ENCODE measurements at places on chromosomes 2 and 18.

DNA sequence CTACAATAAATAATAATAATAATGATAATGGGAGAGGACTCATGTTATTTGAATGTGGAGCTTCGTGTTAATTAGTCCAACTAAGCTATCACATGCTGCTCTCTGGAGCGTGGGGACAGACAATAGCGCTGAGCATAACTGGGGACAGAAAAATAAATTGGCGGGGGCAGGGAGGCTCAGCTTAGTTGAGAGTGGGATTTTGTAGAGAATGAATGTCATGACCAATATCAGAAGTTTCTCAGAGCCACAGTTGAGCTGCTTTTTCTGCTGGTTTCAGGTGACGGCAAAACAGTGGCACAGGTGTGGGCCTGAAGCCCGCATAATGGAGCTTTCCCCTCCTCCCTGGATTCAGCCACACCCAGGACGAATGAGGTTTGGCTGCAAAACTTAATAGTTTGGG is 111.1 kb upstream of the CAB39 start:
- DNase-seq: no peak

GRCh38 chr18:8667846-8668245 is 37.5 kb upstream of the MTCL1 start:
- DNase-seq: no peak

DNA sequence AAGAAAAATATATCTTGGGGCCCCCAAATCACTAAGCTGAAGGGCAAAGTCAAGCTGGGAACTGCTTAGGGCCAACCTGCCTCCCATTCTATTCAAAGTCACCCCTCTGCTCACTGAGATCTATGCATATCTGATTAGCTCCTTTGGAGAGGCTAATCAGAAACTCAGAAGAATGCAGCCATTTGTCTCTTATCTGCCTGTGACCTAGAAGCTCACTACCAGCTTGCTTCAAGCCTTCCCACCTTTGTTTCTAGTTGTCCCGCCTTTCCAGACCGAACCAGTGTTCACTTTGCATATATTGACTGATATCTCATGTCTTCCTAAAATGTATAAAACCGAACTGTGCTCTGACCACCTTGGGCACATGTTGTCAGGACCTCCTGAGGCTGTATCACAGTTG is 479.4 kb downstream of the METTL4 start:
- DNase-seq: no peak

- no peak for DNase-seq
These were observed 25.6 kb upstream of the RPE start for GRCh38 chr2:209976698-209977385.

DNA sequence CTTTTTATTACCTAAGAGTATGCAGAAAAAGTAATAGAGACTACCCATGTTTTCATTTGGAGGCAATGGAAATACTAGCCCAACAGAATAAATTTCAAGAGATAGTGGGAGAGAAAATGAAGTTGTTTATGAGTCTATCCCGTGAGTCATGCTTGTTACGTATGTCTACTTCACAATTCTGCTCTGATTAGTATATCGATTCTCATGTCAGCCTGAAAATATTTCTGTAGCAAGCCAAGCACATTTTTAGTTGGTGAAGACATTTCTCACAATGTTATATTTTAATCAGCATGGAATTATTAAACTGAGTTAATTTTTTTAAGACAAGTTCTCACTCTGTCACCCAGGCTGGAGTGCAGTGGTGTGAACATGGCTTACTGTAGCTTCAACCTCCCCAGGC is 346.1 kb downstream of the RPRM start:
- no peak for DNase-seq

DNA sequence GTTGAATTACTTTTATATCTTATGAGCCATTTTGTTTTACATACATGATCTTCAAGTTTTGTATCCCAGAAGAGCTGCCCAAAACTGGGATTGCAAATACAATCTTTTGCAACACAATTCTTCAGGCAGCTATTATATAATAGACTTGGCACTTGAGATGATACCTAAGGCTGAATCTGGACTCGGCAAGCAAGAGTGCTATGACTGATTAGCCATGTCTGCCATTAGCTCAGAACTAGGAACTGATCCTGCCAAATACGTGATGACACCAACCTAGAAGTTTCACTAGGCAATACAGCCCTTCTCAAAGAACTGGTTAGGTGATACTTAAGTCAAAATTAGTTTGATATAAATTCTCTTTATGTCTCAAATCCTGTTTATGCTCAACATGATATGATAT is 619.6 kb downstream of the CPS1 start:
- DNase-seq: no peak

DNA sequence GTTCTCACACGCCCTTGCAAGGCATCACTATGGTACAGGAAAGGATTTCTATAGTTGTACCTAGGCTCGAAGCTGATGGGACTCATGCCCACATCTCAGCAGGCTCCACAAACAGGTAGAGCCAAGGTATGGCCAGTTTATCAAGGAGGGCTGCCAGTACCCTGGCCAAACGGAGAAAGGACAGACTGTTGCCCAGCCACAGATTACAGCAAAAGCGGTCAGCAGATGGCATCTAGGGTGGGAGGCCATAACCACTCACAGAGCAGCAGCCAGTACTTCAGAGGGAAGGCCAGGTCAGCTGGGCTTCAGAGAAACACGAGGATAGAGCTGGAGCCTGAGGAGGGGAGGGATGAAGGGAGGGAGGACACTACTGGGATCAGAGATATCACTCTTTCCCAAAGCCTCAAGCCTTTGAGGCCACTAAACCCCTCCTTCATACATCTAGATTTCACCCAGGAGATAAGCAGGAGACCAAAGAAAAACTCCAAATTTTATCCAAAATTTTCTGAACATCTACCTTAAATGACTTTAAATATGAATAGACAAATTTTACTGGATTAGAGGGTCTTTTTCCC is 904.2 kb upstream of the NXPH2 start:
- DNase-seq: no peak

DNA sequence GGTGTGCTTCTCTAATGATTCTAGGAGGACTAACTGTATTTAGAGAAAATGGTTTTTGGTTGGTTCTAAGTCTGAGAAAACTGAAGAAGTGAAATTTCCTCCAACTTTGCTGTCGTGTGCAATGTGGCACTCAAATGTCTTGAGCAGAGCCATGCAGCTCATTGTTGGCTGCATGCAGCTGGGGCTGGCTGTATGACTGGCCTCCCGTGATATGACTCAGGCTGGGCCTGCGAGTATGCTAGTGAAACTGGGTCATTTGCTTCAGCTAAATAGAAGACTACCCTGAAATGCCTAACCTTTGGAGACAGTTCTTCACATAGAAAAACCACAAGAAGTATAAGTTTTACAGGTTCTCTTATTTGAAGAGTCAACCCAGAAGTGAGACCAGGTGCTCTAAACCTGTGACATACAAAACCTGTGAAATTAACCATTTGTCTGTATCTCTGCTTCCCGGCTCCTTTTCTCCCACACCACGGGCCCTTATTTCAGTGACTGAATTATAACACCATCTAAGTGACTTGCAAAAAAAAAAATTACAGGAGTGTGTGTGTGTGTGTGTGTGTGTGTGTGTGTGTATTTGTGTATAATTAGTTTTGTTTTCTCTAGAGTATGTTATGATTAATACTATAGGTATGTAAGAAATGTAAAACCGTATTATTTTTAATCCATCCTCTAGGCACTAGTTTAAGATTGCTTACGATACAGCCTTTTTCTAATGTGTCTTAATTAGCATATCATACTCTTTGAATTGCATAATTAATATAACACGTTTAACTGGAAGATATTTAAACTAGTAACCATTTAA is 15.9 kb downstream of the POLI start:
- peak; percentile 32 for DNase-seq

DNA sequence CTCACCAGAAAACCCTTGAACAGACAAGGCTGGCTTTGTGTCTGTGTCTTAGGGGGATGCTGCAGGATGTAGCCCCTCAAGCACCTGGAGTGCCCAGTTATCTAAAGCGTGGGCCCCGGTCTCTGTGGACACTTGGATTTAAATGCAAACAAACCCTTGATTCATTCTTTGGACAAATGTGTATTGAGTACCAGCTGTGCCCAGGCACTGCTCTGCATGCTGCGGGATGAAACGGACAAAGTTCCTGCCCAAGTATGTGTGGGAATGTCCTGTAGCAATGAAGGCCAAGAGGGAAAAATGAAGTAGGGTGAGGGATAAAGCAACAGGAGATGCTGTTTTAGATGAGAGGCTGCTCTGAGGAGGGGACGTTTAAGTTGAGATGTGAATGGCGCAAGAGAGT is 53.9 kb downstream of the BOLA3 start:
- no peak for DNase-seq

DNA sequence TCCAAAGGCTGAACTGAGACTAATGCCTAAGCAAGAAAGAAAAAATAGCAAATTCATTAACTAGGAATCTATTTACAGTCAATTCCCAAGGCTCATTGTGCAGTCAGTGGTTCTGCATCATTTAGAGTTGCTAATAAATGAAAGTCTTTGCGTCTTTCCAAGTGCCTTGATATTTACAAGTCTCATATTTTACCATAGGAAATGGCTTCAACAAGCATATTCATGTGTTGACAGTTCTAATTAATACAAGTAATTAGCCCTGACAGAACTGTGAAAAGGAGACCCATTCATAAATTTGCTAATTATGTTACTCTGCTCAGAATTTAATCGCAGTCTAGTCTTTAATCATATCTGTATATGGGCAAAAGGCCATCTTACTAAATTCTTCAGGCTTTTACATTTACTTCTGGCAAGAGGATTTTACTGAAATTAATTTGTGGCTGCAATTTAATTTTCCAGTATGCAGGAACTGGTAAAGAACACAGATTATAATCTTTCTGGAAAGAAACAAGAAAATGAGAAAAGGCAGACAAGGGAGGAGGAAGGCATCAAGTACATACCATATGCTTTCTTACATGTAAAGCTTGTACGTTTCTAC is 126.4 kb downstream of the RHBDD1 start:
- no peak for DNase-seq

DNA sequence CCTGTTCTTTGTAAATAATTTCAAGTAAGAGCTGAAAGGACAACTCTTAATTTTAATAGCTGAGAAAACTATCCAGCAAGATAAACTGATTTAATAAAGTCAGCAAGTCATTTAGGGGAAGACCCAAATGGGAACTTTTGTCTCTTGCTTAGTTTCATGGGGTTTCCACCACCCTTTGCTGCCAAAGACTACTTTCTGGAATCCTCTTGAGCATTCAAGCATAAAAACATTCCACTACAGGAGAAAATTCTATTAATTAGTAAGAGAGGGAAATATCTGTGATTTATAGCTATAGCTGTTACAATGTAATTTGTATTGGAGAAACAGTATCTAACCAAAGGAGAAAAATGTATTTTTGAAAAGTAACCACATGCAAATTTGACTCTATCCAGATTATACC is 20.6 kb downstream of the EFEMP1 start:
- no peak for DNase-seq

GRCh38 chr2:74817304-74817675 is 16.6 kb upstream of the HK2 start:
- no peak for DNase-seq

- DNase-seq: peak; percentile 24
These were observed 6.5 kb downstream of the SPR start for GRCh38 chr2:72893594-72894319.

DNA sequence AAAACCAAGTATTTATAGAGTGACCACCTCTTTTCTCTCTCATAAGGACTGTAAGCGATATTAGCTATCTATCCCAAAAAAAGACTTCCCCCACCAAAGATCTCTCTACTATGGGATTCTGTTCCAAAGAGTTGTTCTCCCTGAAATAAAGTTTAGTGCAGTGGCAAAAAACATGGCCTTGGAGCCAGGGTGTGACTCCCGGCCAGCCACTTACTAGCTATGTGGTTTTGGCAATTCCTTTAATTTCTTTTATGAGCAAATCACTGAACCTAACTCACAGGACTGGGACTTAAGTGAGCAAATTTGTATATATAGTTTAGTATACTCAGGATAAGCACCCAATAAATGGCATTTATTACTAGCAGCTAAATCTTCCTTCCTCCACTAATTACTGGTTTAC is 42.6 kb downstream of the SESTD1 start:
- DNase-seq: no peak

GRCh38 chr2:66497431-66498288 is 62.7 kb downstream of the MEIS1 start:
- no peak for DNase-seq

- DNase-seq: peak; percentile 34
These were observed 62.2 kb downstream of the PAPOLG start for GRCh38 chr2:60818272-60818671.

DNA sequence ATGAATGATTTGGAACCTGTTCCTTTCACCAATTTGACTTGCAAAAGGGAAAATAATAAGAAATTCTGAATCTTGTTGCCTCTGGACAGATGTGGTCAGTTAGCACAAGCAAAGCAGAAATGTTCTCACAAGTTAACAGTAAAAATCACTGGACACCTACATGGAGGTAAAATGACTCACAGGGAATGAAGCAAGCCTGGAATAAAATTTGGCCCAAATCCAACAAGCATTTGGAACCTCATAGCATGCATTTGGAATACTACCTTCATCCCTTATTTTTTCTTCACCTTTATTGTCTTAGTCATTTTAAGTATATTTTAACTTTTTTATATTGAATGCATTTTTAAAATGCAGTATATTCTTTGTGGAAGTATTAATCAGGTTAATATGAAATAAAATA is 602.9 kb downstream of the ARHGAP15 start:
- no peak for DNase-seq

DNA sequence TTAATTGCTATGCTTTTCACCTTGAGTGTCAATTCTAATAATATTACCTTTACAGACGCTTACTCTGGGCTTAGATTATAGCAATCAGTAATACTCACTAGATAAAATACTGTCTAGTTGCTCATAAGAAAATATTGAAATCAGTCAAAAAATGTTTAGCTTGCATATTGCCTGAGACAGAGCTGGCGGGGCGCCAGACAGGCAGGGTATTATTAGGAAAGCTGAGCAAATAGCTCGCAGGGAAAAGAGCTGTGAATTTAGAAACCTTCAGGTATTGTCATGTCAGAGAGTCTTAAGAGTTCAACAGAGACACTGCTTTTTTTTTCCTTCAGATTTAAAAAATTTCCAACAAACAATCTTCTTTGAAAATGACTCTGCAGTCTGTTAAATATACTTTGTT is 118.4 kb downstream of the MEIS1 start:
- DNase-seq: no peak

- DNase-seq: no peak
These were observed 132.8 kb downstream of the THADA start for GRCh38 chr2:43462866-43463641.

GRCh38 chr2:38274286-38275276 is 102.5 kb downstream of the ATL2 start:
- peak; percentile 54 for DNase-seq

DNA sequence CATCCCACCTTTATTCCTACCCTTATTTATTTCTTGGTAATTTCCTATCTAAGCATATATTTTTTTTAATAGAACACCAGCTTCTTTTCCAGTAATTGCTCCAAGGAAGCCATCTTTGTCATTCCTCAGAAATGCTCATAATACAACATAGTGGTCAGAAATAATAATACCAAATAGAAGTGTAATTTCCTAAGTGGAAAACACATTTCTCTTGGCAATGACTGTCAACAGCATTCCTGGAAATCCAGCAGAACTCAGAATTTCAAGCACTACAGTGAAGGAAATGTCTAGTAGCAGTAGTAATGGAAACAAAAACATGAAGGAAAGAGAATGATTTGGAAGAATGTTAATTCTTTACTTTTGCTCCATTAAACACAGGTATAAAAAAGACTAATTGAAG is 56.6 kb downstream of the GDF7 start:
- no peak for DNase-seq

Data from CD4-positive, alpha-beta T cell treated with Interleukin-17A for 1 hour (primary cell).